ENCODE measurements at places on chromosomes 1 and 21.

DNA sequence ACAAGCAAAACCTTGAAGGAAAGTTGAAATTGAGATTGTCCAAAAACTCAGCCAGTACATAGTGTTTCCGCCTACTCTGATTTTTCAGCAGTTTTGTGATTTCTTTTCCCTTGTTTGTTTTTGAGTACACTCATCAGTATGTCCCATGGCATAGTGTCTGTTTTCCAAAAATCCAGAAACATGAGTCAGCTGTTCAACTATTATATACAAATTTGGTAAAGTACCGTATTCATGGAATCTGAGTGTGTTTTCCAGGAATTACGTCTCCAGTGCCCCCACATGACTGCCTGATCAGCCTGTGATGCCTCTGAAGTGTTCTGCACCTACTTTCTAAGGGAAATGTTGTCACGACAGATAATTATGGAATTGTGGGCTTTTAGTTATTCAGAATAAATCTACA is 186.8 kb downstream of the LTN1 start:
- DNase-seq, result peak; percentile 11

GRCh38 chr1:1427106-1427819 is 6.2 kb upstream of the ANKRD65 start:
- DNase-seq, result no peak

GRCh38 chr21:35697321-35697808 is 363.0 kb downstream of the SETD4 start:
- peak; percentile 2 for DNase-seq

DNA sequence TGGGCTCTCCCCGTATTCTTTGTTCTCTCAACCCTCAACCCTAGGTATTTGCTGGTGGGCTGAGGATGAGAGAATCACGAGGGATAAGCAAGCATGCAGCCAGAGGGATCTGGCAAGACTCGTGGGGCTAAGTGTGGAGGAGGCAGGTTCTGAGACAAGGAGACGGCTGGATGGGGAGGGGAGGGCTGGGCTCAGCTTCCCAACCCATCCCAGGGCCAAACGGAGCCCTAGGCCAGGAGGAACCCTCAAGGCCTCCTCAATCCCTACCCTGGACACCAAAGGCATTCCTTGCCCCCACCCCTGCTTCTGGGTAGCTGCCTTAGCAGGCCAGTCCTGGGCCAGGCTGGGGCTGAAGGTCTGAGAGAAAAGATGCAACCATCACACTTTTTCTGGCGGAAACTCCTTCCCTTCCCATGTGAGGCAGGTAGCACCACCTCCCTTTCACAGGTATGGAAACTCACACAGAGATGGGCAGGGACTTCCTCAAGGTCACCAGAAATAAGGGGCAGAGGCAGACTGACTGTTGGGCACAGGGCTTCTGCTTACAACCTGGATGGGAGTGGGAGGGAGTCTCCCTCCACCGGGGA is 6.2 kb downstream of the MEF2D start:
- no peak for DNase-seq
